ENCODE measurements at places on chromosomes 12 and 14.

DNA sequence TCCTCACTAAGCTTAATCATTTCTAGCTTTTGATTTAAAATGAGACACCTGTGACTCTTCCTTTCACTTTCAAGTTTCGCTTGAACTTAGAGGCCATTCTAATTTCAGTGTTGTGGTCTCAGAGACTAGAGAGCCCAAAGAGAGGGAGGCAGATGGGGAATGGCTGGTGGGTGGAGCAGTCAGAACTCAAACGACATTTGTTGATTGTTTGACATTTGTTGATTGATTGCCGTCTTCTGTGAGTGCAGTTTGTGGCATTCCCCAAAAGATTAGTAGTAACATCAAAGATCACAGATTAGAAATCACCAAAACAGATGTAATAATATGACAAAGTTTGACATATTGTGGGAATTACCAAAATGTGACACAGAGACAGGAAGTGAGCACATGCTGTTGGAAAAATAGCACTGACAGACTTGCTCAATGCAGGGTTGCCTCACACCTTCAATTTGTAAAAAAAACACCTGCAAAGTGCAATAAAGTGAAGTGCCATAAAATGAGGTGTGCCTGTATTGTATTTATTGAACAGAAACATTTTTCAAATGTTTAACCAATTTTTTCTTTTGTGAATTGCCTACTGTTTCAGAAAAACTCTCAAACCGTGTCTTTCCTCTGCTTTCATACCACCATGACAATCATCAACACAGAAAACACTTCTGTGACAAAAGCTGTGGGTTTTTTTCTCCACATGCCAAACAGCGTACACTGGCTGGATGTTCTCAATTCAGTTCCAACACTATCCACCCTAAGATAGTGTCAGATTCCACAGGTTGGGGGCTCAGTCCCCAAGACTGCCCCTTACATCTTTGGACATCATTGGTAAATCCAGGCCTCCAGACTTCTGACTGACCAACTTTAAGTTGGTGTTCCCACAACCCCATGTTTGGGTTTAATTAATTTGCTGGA, 376.3 kb upstream of the RGS6 start:
- DNase-seq = no peak

GRCh38 chr12:117521346-117521745, 159.9 kb upstream of the NOS1 start:
- DNase-seq = no peak

- no peak for DNase-seq
Measured at GRCh38 chr12:65945457-65945856, 121.2 kb downstream of the HMGA2 start.

- no peak for DNase-seq
Measured at GRCh38 chr14:100532154-100532861, 54.9 kb downstream of the BEGAIN start.
